ENCODE measurements at places on chromosomes 3 and 15.

- no peak overlapping the region for H3K27ac ChIP-seq
- no peaks in the 10 kb centered on the region for H3K36me3 ChIP-seq
- DNase-seq = no peak
- H3K4me3 ChIP-seq = no peak overlapping the region
These were observed 4.1 kb downstream of the ITGB5 start for GRCh38 chr3:124882816-124883747.

- H3K27me3 ChIP-seq = no peaks in the 10 kb centered on the region
- DNase-seq = no peak
- H3K27ac ChIP-seq = no peak overlapping the region
These were observed 36.8 kb upstream of the NEO1 start for GRCh38 chr15:73015493-73015892.

DNA sequence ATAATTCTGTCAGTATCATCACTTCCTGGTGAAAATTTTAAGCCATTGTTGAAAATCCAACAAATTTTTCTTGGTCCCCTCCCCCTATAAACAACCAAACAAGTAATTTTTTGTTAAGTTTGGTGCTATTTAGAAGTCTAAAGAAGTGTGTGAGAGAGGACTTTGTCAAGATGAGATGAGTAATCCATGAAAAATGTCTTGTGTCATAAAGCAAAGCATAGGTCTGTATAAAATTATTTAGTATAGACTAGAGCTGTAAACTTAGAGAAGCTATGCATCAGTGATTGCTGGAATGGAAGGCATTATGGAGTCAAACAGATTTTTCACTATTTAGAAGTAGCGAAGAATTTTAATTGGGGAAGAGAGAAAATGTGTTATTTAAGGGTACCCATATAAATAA is 31.4 kb downstream of the MAPK6 start:
- H3K4me3 ChIP-seq = no peak overlapping the region
- H3K4me1 ChIP-seq = peaks cover 17% of the 10 kb centered on the region

GRCh38 chr3:167032267-167032876 is 347.7 kb downstream of the ZBBX start:
- H3K27me3 ChIP-seq = no peaks in the 10 kb centered on the region
- peak; percentile 87 for DNase-seq
- H3K4me1 ChIP-seq = peaks cover 9% of the 10 kb centered on the region
- no peaks in the 10 kb centered on the region for H3K36me3 ChIP-seq
- no peak overlapping the region for H3K4me3 ChIP-seq

- H3K27me3 ChIP-seq = peaks cover 32% of the 10 kb centered on the region
- no peak overlapping the region for H3K4me3 ChIP-seq
- no peaks in the 10 kb centered on the region for H3K4me1 ChIP-seq
- H3K36me3 ChIP-seq = no peaks in the 10 kb centered on the region
- no peak overlapping the region for H3K27ac ChIP-seq
These were observed 121.7 kb downstream of the MEGF11 start for GRCh38 chr15:66131831-66132230.

All from MM.1S (cell line).